ENCODE measurements at places on chromosomes 12 and 14.

DNA sequence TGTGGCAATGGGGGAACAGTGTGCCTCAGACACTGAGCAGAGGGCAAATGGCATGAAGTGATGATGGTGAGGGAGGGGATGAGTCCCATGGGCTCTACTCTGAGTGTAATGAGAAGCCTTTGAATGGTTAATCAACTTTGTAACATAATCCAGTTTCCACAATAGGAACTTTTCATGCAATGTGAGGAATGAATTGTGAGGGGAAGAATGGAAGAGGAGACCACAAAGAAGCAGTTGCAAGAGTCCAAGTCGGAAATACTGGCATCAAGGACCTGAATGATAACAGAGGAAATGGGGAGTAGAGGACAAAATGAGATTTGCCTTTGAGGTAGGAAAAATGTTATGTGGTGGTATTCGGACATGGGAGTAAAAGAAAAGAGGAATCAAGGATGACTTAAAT lies 476.9 kb upstream of the PRICKLE1 start:
- DNase-seq = no peak

- DNase-seq = no peak
These were observed 170.0 kb downstream of the PLCZ1 start for GRCh38 chr12:18567787-18568186.

DNA sequence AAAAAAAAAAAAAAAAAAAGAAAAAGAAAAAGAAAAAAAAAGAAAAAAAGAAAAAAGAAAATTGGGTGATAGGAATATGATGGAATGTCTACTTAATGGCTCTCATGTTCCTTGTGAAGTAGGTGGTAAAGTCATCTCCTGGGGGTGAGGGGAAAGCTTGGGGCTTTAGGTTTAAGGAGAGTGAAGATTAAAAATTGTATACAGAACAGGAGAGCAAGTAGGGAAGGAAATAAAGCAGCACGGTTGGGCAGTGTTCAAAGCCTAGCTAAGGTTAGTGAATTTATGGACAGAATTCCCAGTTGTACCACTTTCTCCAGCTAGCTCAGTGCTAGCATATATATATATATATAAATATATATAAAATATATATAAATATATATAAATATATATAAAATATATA lies 40.0 kb upstream of the SLC2A13 start:
- no peak for DNase-seq

DNA sequence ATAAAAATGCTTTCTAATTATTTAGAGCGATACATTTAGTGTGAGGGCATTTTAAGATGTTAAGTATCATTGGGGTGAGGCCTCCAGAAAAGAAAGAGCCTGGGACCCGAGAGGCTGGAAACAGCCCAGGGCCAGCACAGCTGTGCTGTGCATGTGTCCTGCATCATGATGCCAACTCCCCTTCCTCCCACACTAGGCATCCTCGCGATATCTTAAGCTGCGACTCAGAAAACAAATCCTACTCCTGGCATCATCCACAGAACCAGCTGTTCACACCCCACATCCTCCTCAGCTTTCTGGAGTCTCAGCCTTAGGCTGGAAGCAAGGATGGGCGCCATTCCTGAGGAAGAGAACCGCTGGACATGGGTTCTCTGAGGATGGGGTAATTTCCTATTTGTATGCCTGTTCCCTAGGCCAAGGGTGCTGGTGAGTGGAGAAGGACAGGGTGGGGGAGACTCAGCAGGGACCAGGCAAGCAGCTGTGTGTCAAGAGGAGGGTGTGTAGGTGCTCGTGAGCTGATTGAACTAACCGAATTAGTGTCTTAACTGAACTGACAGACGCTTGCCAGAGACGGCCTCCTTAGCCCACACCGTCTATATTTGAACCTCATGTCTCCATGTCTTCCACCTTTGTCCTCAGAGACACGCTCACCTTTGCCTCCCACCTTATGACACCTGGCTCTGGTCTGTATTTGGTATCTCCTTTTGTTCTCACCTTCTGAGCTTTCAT lies 15.6 kb upstream of the MCRS1 start:
- no peak for DNase-seq

DNA sequence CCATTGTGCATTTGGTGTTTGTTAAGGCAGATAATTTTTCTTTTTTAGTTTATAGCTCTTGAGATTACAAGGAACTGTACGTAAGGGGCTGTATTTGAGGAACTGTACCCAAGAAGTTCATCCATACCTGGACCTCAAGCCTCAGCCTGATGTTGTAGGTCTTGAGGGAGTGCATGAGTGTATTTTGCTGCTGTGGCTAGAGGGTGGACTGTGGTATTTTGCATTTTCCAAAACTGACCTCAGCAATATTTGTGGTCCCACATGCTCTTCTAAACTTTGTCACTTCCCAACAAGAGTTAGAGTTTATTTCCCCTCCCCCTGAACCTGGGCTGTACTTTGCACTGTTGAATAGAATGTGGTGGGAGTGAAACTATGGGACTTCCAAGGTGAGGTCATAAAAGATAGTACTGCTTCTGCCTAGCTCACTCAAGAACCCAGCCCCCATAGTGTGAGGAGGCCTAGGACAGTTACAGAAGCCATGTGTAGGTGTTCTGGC lies 42.2 kb upstream of the FBXO33 start:
- no peak for DNase-seq

DNA sequence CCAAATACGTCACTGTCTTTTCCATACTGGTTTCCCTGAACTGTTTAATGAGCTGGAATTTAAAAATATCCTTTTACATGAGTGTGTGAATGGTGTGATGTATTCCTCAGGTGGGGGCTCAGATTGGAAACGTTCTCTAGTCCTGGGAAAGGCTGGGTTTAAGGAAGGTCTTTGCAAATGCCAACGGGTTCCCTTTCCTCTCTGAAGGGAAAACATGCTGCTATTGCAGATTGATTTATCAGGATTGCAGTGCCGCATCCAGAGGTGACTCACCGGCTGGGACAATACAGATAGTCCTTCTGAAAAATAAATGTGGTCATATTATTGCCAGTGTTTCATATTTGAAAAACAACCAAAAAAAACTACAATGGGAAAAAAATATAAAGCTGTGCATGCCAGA lies 193.1 kb upstream of the FLRT2 start:
- no peak for DNase-seq

DNA sequence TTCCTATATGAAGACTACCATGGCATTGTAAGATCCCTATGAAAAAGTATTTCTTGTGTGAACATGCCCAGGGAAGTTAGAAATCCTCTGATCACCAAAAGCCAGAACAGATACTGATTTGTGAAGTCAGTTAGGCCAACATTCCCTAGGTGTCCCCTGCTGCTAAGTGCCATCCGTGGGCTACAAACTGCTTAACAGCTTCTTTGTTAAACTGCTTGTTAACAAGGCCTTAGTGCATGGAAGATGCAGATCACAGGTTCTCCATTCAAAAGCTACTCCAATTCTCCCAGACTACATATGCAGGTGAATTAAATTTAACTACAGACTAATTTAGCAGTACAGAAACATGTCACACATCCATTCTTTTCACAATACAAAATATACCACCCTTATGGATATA lies 108.2 kb downstream of the PRICKLE1 start:
- no peak for DNase-seq

DNA sequence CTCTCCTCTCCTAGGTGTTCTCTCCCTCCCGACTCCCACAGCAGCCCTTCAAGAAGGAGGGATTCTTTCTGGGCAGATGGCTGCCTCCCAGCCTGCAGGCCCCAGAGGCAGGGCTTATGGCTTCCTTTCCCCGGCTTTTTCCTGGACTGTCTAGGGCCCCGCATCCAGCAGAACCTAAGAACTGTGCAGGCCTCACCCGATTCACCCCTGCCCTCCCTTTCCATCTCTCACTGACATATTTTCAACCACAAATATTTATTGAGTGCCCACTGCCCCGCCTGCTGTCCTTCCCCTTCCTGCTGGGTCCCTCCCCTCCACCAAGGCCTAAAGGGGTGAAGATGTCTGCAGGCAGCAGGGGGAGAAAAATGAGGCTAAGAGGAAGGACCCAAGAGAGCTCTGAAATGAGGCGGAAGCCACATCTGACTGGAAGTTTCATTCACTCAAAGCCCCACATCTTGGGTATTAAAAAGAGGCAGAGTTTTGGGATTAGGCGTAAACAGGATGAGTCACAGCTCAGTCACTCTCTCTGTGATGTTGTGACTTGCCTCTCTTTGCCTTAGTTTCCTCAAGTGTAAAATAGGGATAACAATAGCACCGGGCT lies 2.9 kb downstream of the SCNN1A start:
- DNase-seq = no peak

GRCh38 chr12:117331691-117332090 lies 29.7 kb downstream of the NOS1 start:
- no peak for DNase-seq

DNA sequence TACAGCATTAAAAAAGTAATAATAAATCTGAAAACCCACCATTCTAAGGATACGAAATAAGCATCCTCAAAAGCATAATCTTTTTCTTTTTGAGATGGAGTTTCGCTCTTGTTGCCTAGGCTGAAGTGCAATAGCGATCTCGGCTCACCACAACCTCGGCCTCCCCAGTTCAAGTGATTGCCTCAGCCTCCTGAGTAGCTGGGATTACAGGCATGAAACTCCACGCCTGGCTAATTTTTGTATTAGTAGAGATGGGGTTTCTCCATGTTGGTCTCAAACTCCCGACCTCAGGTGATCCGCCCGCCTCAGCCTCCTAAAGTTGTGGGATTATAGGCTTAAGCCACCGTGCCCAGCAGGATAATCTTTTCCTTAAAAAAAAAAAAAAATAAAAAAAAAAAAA lies 4.3 kb downstream of the CCNT1 start:
- DNase-seq = no peak

DNA sequence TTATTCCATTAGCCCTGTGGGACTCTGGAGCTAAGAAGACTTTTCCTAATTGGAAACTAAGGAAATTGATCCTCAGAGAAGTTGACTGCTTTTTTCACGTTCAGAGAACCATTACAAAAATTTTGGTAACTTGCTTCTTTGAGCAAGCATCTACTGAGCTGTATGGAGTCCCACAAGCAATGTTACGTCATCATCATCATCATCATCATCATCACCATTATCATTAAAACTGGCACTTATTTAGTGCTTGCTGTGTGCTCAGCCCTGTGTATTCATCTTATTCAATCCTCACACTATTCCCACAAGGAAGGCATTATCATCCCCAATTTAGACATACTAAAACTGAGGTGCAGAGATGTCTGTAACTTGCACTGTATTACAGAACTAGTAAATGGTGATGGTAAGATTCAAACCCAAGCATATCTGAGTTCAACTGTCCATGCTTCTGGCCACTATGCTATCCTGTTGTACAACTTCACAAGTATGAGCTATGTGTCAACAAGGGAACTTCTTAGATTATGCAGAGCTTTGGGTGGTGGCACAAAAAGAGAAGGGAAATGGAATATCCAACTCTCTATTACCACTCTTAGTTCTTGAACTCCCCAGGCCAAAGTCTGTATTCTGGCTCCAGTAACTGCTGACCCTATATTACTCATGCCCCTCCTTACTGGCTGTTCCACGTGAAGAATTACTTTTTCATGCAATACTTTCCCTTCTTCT lies 6.3 kb downstream of the KRT1 start:
- DNase-seq = no peak

DNA sequence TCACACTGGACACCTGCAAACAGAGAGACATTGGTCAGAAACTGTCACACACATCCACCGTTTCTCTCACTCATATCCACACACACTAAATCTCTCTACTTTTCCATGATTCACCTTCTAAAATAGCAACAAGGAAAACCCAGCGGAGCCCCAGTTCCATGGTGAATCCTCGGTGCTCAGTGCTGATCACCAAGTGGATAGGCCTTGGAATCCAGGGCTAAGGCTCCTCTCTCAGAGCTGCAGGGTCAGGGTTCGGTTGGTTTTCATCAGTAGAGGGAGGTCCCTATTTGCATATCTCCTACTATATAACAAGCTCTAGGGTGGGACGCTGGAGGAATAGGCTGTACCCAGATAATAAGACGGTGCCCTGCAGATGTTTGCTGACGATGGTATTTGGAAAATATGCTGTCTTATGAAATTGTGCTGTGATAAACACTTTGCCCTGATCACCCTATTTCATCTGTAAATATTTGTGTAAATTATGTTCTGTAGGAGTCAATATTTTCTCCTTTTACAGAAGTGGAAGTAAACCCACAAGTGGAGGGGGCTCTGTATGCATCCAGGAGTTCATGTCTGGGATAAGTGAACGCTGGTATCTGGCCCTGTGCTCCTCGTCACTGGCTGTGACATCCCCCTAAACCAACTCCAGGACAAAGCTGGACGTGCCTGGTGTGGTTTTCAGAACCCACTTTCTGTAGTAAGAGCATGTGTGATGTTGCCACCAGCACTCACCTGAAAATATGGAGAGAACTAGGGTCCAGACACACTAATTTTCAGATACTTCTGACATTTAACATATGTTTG lies 709.2 kb downstream of the TMEM121 start:
- no peak for DNase-seq

DNA sequence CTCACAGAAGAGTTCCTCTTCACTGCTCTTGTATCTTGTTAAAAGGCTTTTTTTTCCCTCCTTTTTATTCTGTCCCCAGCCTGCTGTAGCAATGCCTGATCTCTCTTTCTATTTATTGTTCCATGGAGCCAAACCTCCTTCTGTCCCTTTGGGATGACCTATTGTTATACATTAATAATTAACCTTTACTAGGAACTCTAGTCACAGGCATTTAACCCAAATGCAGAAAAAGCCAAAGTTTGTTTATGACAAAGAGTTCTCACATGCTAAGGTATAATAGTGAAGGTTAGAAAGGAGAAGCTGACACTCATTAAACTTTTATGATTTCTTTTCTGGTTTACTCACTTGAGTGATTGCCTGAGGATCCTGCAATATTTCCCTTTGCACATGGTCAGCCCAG lies 535.8 kb downstream of the NRXN3 start:
- no peak for DNase-seq
